ENCODE measurements at places on chromosomes 5 and 9. TPM values are rescaled to one million over a fixed set of nuclear protein-coding genes. Genes with fewer than 3 reads are reported as not detected.

DNA sequence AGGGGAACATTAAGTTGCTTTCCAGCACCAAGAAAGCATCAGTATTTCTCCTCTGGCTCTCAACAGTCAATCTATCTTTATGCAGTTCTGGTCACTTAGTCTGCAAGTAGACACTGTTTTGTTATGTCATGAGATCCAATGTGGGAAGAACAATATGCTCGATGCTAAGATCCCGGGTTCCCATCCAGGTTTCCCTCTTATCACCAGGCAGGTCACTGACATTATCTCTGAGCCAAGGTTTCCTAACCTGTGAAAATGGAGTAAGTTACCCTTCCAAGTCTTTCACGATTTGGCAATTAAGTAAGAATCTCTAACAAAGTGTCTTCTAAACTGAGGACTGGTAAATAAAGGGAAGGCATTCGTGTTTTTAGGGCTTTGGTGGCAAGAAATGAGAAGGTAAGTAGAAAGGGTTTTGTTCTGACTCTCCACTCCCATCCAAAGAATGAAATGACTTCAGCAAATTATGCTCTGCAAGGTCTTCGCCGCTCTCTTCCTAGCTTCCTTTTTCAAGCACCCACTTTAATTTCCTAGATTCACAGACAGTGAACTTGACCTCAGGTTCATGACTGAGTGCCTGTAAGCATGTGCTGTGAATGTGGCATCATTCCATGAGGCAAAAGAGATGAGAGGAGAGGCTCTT, 86.4 kb downstream of the DCP2 start:
- peaks cover 21% of the 10 kb centered on the region for H3K4me1 ChIP-seq
- H3K4me3 ChIP-seq, result no peak overlapping the region
- H3K27me3 ChIP-seq, result no peaks in the 10 kb centered on the region
- no peaks in the 10 kb centered on the region for H3K36me3 ChIP-seq
- DNase-seq, result no peak

DNA sequence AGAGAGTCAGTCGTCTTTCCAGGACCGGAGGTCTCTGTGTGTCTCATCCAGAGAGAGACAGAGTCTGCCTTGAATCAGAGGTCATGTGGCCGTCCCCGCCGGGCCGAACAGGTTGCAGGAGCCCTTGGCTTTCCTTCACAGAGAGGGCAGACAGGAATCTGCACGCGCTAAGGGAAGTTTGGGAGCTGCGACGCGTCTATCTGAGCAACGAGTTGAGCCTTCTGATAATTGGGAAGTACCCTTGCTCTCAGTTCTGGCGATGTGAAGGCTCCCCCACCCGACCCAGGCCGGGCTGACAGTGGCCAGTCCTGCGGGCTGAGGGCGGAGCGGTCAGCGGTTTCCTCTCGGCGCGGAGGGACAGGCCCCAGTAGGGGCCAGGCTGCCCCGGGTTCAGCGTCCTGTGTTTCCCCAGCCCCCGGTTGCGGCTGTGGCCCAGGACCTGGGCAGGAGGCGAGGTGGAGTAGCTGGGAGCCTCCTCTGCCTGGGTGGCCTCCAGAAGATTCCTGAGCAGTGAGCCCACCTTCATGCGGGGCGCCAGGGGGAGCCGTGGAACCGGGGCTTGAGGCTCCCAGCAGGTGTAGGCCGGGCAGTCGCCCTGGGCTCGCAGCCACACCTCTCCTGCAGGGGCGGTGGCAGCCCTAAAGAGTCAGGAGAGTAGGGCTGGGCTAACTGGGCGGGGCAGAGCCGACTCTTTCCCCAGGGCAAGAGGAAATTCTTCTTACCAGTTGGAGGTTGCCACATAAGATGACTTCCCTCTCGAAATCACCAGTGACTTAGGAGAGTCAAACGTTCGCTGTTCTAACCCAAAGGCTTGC, 13.9 kb downstream of the NR2F1 start:
- H3K27ac ChIP-seq, result no peak overlapping the region
- no peaks in the 10 kb centered on the region for H3K36me3 ChIP-seq
- no peak overlapping the region for H3K4me3 ChIP-seq

- H3K4me3 ChIP-seq, result no peak overlapping the region
- H3K27me3 ChIP-seq, result no peaks in the 10 kb centered on the region
- DNase-seq, result no peak
Measured at GRCh38 chr5:79653843-79654242, 35.8 kb upstream of the CMYA5 start.

DNA sequence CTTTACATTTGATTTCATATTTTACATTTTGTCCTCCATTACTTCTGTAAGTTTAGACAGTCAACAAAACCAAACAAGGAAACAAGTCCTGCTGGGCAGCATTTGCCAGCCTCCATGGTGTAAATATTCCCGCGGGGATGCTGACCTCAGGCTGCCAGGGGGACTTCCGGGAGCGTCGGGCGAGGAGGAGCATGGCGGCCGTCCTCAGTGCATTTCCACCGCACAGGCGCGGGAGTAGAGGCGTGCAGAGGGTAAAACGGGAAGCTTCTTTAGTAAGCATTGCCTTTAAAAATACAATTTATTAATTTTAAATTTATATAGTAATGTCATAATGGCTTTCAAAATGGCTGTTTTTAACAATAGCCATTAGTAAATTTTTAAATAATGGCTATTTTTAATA, 385.3 kb upstream of the IRX4 start:
- no peak overlapping the region for H3K27ac ChIP-seq
- no peak for DNase-seq
- H3K4me1 ChIP-seq, result no peaks in the 10 kb centered on the region
- no peaks in the 10 kb centered on the region for H3K27me3 ChIP-seq
- H3K4me3 ChIP-seq, result no peak overlapping the region
- no peaks in the 10 kb centered on the region for H3K36me3 ChIP-seq

CATSPER3 gene
- 0.18 TPM for total RNA-seq

DNA sequence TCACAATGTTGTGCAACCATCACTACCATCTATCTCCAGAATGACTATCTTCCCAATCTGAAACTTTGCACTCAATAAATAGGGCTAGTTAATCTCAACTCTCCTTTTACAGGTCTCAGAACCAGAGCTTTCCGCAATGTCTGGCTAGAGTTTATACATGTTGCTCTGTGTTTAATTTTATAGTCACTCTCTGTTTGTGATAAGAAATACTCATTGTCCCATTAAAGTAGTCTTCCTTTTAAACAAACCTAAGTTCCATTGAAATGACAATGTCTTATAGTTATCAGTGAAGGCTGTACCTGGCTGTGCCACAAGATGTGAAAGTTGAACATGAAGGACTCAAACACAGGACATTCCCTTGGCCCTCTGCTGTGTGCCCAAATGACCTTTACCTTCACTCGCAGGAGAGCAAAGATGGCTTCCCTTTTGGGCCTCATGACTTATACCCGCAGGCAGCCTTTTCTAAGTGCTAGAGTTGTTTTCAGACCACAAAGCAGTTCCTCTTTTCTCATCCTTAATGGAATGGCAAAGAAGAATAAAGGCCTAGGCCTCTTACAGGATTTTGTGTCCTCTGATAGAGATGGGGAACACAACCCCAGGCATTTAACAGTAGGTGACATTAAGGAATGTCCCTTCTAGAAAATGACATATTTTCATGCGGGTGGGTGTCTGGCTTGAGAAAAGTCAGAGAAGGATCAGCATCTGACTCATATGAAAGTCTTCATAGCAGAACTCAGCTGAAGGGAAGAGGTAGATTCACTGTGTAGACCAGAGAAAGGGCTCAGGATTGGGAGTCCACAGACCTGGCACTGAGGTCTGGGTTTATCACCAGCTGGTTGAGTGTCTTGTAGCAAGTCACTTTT, 69.6 kb upstream of the ATP10B start:
- H3K27ac ChIP-seq, result no peak overlapping the region
- no peaks in the 10 kb centered on the region for H3K4me1 ChIP-seq
- no peaks in the 10 kb centered on the region for H3K36me3 ChIP-seq
- no peaks in the 10 kb centered on the region for H3K27me3 ChIP-seq

NOXA1 gene
- 0.74 TPM for total RNA-seq

GRCh38 chr5:175129121-175129520, 314.9 kb downstream of the DRD1 start:
- no peaks in the 10 kb centered on the region for H3K36me3 ChIP-seq
- no peaks in the 10 kb centered on the region for H3K27me3 ChIP-seq
- no peak overlapping the region for H3K27ac ChIP-seq
- H3K4me3 ChIP-seq, result no peak overlapping the region

DNA sequence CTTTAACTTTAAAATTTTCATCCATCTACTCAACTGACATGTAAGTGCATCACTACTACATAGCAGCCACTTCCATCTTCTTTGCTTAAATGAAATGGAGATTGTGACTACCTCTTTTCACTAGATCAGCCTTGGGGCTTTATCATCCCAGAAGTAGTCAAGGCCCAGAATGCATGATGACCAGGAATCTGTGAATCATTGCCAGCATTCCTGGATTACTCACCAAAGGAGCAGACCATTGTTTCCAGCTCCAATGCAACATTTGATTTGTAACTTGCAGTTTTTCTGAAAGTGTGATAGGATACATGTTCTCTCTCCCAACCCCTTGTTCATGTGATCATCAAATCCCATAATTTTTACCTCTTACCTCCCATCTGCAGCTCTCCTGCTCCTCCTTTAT, 65.1 kb downstream of the PLPPR1 start:
- H3K27me3 ChIP-seq, result no peaks in the 10 kb centered on the region
- H3K4me1 ChIP-seq, result no peaks in the 10 kb centered on the region
- no peak overlapping the region for H3K4me3 ChIP-seq
- DNase-seq, result no peak
- no peak overlapping the region for H3K27ac ChIP-seq

CRHBP gene
- total RNA-seq, result not detected

DNA sequence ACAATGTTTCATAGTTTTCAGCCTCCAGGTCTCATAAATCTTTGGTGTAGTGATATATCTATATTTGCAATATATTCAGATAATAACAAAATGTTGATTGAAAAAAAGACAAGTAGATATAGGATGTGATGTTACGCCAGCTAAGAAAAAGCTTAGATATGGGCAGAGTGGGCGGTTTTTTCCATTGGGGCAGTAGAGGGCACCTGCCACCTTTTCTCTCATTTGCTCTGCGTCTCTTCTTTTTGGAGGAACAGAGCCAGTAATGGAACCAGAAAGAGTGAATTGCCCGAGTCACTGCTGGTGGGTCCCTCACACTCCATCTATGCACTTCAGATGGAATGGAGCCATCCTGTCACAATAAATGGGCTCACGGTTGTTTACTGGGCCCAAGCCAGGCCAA, 62.1 kb upstream of the FANCC start:
- no peaks in the 10 kb centered on the region for H3K36me3 ChIP-seq
- DNase-seq, result no peak
- no peaks in the 10 kb centered on the region for H3K4me1 ChIP-seq
- peaks cover 15% of the 10 kb centered on the region for H3K27me3 ChIP-seq
- H3K4me3 ChIP-seq, result no peak overlapping the region

- H3K27ac ChIP-seq, result no peak overlapping the region
- DNase-seq, result no peak
- no peaks in the 10 kb centered on the region for H3K36me3 ChIP-seq
- peaks cover 10% of the 10 kb centered on the region for H3K27me3 ChIP-seq
- H3K4me1 ChIP-seq, result no peaks in the 10 kb centered on the region
Measured at GRCh38 chr9:129697656-129698253, 32.3 kb downstream of the PRRX2 start.

TYRP1 gene
- not detected for total RNA-seq

DNA sequence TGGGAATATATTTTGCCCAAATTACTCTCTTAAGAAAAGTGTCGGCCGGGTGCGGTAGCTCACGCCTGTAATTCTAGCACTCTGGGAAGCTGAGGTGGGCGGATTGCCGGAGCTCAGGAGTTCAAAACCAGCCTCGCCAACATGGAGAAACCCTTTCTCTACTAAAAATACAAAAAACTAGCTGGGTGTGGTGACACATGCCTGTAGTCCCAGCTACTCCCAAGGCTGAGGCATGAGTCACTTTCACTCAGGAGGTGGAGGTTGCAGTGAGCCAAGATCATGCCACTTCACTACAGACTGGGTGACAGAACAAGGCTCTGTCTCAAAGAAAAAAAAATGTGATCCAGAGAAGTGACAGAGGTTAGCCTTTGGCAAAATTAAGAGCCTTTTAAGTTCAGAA, 26.4 kb upstream of the TMEM171 start:
- H3K4me1 ChIP-seq, result no peaks in the 10 kb centered on the region
- H3K27ac ChIP-seq, result no peak overlapping the region
- H3K4me3 ChIP-seq, result no peak overlapping the region
- no peak for DNase-seq
- no peaks in the 10 kb centered on the region for H3K36me3 ChIP-seq
- peaks cover 4% of the 10 kb centered on the region for H3K27me3 ChIP-seq

DNA sequence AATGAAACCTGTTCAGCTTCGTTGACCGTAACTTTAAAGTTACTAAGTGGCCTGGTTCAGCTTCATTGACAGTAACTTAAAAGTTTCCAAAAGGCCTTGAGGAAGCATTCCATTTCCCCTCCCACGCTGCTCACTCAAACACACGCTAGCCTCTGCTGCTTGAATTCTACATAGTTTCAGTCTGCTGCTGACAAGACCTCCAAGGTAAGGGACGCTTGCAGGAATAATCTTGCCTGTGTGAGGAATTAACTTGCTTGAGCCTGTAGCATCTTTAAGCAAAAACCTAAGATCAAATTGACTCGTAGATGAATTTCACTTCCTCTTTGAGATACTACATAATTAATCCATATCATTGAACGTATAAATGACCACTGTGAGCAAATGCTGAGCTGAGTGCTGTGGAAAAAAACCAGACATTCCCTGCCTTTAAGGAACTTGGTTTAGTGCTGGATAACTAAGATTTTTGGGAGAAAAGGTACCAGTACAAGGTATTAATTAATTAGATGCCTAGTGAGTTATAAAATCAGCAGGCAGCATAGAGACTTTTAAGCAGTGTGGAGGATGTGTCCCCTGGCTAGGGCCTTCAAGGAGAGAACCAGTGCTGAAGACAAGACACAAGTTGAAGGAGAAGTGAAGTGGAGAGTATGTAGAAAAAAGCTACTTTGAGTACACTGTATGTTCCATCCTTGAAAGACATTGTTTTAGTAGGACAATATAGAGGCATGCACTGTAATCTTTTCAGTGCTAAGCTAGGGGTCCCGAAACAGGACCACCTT, 39.2 kb downstream of the GRAMD2B start:
- no peaks in the 10 kb centered on the region for H3K36me3 ChIP-seq
- DNase-seq, result no peak
- H3K27ac ChIP-seq, result no peak overlapping the region
- no peak overlapping the region for H3K4me3 ChIP-seq
- H3K4me1 ChIP-seq, result peaks cover 8% of the 10 kb centered on the region

DNA sequence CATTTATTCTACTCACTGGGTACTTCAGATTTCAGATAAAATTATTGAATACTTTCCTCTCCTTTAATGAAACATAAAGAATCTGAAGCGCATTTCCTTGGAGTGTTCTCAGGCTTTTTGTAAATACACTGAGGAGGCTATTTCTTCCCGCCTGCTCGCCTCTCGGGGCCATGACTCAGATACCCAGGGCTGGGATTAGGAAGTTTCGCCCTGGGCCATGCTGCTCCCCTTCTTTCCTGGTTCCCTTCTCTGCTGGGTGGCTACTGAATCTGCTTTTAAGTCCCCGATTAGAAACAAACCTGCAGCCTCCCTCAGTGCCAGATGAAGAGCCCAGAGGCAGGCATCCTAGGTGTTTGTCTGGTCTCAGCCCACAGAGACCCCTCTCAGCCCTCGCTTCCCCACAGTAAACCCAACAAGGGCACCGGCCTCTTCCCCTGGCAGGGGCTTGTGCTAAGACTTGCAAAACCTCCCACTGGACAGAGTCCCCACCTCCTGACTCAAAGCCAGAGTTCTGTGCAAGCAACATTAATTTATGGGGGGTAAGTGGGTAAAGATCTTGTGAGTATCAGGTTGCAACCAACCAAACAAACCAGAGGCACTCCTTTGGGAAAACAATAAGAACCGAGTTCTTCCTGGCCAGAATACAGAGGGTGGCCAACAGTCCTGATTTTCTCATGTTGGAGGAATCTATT, 30.7 kb upstream of the IRX1 start:
- H3K27me3 ChIP-seq, result no peaks in the 10 kb centered on the region
- H3K4me1 ChIP-seq, result no peaks in the 10 kb centered on the region
- DNase-seq, result no peak
- H3K27ac ChIP-seq, result no peak overlapping the region
- no peak overlapping the region for H3K4me3 ChIP-seq
- no peaks in the 10 kb centered on the region for H3K36me3 ChIP-seq

Data from CD8-positive, alpha-beta memory T cell (primary cell).